ENCODE measurements at places on chromosomes 6 and 20.

DNA sequence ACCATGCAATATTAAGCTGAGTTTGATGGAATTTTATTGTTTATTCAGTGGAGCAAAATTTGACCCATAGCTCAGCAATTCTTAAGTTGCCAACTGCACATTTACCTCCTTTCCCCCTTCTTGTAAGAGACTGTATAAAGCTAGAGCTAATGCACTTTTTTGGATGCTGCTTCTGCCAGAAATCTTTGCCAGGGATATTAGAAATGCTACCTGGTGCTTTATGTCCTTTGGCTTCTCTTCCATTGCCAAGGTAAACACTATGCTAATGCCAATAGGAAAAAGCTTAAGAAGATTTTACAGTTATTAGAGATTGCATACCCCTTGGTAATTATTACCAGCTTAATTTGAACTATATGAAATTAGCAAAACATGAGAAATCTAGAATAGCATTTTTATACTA lies 79.0 kb upstream of the OGFRL1 start:
- DNase-seq, result no peak

GRCh38 chr6:134908906-134909516 lies 40.9 kb downstream of the ALDH8A1 start:
- DNase-seq, result no peak

GRCh38 chr6:169990095-169991030 lies 238.9 kb downstream of the ERMARD start:
- DNase-seq, result peak; percentile 54

DNA sequence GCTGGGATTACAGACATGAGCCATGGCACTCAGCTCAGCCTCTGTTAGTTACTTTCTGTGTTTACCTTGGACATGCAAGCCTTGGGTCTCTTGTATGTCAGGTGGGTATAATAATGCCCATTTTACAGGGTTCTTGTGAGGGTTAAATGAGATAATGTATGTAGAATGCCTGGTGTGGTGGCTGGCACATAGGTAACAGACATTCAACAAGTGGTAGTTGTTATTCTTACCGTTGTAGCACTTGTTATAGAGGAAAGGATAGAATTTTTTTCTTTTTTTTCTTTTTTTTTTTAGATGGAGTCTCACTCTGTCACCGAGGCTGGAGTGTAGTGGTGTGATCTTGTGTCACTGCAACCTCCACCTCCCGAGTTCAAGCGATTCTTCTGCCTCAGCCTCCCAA lies 8.0 kb upstream of the KIF13A start:
- no peak for DNase-seq

- no peak for DNase-seq
These were observed 60.7 kb downstream of the SHLD1 start for GRCh38 chr20:5810800-5811422.

- DNase-seq, result no peak
These were observed 184.8 kb downstream of the ZNF217 start for GRCh38 chr20:53408691-53409446.

GRCh38 chr6:165749163-165749562 lies 86.1 kb upstream of the PDE10A start:
- no peak for DNase-seq

DNA sequence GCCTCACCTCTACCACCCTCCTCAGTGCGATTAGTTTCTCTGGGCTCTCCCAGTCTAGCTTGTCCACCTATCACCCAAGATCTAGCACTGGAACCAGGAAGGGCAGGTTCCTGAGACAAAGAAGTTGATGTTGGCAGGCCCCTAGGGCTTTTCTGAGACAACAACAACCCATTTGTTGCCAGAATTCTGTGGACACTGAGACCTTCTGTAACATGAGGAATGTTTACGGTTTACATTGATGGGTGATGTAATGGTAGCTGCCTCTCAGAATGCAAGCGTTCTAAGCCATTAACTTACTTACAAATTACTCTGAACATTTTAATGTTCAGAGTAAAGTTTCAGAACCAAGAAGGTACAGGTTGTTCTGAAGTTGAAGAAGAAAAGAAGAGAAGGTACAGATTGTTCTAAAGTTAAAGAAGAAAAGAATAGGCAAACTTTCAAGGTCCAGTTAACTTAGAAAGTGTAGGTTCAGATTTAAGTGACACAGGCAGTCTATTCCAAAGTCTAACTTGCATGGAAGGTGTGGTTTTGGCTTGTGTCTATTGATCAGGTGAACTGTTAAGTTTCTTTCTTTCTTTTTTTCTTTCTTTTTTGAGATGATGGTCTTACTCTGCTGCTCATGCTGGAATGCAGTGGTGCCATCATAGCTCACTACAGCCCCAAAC lies 3.7 kb upstream of the MED23 start:
- no peak for DNase-seq

GRCh38 chr6:28224131-28225055 lies 682 bp upstream of the ZSCAN9 start:
- no peak for DNase-seq

DNA sequence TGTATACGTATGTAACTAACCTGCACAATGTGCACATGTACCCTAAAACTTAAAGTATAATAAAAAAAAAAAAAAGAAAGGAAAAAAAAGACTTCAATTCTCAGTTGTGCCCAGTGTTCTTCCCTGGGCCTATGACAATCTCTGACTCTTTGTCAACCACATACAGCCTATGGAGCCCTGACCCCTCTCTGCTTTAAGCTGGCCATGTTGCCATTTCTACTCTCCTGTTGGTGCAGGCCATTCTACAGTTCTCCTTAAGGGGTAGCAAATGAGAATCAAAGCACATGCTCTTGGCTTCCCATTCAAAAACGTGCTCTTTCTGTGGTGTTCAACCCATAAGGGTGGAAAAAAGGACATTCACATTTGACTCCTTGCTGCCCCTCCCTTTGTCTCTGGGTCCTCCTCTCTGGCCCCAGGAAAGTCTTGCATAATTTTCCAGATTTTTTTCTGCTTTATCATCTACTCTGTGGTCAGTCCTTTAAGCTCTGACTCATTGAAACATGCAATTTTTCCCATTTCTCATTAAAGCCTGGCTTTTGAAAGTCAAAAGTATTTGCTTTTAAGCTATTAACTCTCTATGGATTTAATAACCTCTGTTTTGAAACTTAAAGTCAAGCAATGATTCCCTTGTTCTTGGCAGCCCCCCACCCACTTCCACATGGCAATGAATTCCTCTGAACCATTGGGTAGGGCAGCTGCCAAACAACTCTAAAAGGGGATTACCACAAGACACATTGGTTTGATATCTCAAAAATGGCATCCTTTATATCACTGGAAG lies 208.6 kb upstream of the MCHR2 start:
- no peak for DNase-seq

GRCh38 chr6:85585741-85586140 lies 7.9 kb downstream of the SNX14 start:
- DNase-seq, result no peak

DNA sequence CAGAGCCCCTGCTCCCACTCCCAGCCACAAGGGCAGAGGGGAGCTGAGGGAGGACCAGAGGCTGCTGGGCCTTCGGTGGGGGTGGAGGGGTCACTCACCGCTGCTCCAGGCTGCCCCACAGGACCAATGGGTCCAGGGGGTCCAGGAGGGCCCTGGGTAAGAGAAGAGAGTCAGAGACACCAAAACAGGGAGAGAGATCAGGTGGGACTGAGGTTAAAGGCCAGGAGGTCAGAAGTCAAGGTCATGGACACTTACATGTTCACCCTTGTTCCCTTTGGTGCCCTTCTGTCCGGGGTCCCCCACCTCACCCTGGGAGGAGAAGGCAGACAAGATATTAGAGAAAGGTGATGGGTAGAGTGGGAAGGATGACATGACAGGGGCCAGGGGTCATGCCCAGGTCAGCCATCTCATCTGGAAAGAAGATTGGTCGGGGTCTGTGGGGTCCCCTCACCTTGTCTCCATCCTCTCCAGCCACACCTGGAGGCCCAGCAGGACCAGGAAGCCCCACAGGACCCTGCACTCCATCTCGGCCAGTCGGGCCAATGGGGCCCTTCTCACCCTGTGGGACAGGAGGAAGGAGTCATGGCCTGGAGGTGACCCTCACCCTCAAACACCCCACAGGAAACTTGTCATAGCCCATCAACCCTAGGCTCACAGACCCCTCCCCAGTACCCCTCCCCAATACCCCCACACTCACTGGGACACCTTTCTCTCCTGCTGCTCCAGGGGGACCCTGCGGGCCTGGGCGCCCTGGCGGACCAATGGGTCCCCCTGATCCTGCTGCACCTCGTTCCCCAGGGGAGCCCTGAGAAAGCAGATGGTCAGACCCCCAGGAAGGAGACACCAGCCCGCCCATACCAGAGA lies 21.0 kb downstream of the COL11A2 start:
- DNase-seq, result no peak

- DNase-seq, result no peak
These were observed 327.1 kb upstream of the PRDM1 start for GRCh38 chr6:105759015-105759414.

DNA sequence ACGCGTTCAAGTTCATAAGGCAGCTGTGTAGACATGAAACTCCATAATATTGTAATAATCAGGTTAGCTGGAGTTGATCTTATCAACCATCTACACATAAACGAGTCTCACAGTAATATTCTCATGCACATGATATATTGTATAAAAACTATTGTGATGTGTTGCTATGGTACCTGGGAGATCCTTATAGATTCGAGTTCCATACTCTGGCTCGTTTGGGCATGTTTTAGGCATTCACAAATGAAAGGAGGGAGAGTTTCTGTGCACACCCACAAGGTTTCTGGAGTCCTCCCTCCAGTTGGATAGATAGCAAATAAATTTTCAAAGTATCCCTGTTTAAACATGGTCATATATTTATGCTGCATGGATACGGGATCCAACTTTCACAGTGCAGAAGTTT lies 567.5 kb upstream of the SLC35B3 start:
- no peak for DNase-seq

DNA sequence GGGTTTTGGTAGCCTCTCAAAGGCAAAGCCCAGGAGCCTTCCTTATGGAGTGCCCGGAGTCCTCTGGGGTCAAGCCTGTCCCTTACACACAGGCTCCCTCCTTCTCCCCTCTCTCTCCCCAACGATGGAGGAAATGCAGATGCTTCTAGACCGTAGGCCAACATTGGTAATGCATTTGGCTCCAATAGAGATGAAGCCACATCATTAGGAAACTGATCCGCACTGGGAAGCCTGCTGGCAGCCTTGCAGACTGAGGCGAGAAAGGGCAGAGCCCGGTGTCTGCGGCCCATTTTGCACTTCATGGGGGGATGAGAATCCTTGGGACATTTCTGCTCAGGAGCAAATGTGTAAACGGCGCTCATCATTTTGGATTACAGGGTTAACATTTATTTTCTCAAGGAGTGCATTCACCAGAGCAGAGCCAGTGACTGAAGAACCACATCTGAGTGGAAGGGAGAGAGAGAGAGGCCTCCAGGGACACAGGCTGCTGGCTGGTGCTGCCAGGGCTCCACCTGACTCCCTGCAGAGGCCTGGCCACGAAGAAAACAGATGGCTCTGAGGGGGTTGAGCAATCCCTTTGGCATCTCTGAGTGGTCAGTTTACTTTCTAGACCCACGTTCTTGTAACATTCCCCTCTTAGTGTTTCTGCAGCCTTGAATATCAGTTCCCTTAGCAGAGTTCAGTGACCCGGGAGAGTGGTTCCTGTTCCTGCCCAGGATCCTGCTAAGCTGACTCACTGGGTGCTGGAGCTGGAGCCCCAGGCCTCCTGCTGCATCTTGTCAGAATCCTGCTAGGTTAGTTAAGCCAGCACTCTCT lies 4.4 kb upstream of the CST3 start:
- DNase-seq, result no peak
